ENCODE measurements at places on chromosomes 7 and 10. TPM values are rescaled to one million over a fixed set of nuclear protein-coding genes. Genes with fewer than 3 reads are reported as not detected.
A peak's percentile ranks its signal among the peaks of the same experiment; 100 is the strongest.

The OGDHL gene
- total RNA-seq = 0.05 TPM

The NODAL gene
- total RNA-seq = not detected

The HOXA5 gene
- total RNA-seq = 8.8 TPM

The CTAGE6 gene
- 0.08 TPM for total RNA-seq

The ZNF273 gene
- 3.9 TPM for total RNA-seq

The CABCOCO1 gene
- total RNA-seq = 0.13 TPM

DNA sequence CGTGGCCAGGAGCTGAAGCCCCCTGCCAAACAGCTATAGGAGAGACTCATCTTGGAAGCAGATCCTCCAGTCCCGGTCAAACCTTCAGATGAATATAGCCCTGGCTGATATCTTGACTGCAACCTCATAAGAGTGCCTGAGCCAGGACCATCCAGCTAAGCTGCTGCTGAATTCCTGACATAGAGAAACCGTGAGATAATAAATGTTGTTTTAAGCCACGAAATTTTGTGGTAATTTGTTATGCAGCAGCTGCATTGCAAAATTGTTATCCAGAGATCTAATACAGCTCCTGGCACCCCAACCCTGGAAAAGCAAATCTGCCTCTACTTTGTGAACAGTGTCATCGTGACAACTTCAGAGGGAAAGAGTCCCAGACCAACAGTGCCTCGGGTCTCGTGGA, 119.9 kb downstream of the CREB5 start:
- peak; percentile 33 for DNase-seq

DNA sequence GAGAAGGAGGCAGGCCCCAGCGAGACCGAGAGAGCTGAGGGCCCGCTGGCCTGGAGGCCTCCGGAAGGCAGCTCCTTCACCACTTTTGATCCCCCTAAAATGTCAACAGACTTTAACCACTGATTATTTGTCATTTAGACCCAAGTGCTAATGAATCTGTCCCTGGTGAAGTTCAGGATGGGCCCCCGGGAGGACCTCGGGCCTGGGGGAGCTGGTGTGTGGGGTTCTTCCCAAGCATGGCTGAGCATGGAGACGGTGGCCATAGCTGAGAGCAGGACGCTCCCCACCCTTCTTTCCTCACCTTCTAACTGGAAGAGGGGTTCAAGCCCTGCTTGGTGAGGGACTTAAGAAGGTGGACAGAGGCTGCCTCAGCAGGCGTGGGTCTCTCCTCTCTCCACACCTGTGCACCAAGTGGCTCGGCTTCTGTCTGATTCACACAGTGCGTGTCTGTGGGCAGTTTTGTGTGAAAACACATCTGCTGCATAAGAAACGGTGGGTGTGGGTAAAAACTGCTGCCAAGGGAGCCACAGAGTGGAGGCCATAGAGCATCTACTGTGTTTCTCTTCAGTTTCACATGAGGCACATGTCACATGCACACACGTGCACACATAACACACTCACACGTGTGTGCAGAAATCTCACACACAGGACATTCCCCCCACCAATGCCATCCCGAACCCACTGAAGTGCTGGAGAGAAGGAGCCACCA, 53.5 kb upstream of the VIPR2 start:
- no peak for DNase-seq

- no peak for DNase-seq
These were observed 446.4 kb upstream of the KLF6 start for GRCh38 chr10:4231439-4231838.

GRCh38 chr7:94418851-94419250, 24.2 kb downstream of the COL1A2 start:
- DNase-seq = no peak

- DNase-seq = peak; percentile 23
These were observed 145.4 kb downstream of the NEURL1 start for GRCh38 chr10:103638948-103639347.

DNA sequence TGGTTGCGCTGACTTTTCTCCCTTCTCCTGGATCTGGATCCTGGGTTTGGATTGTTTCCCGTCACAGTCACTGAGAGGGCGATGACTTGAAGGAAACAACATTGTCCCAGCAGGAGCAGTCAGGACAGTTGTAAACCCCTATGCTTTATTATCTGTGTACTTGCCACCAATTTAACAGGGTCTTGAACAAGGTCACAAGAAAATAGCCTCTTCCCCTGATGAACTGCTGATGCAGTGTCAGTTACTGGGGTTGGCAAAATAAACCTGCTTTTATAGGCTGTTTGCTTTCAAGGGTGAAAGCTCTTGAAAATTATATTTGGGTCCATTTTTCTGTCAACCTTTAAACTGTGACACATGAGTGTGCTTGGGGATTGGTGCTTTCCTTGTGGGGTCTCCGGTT, 238.9 kb downstream of the ACTR3B start:
- no peak for DNase-seq

DNA sequence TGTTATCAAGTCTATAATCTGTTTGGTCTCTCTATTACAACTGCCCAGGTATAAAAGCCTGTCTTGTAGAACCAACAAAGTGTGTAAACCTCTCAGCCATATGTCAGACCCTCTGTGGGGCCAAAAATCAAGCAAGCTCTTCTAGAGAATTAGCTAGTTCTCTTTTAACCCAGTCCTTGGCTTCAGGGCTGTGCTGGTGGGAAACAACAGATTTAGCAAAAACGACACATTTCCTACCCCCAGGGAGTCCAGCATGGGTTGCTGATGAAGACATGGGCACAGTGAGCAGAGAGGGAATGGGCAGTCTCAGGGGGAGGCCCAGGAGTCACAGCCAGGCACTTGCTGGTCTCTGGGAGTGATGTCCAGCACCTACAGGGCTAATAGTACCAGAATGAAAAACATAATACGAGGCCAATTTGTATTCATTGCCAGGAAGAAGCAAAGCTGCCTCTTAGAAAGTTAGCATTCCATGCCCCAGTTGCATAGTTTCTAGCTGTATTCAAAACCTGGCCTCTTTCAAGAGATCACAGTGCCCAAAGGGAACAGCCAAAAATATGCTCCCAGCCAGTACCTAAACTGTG, 80.1 kb downstream of the FRMD4A start:
- no peak for DNase-seq

DNA sequence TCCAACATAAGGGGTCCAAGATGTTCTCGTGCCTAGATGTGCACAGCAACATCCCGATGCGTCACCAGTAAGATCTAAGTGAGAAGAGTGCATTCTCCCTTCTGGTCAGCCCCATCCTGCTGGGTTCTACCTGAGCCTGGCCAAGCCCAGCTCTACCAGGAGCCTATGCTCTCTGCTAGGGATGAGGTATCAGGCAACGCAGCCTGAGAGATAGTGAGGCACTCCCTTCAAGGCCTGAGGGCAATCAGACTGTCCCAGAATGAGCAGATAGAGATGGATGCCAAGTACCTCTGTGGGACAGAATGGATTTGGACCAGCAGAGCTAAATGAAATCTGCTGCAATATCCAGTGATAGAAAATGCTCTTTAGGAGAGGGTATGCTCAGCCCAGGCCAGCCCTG, 26.7 kb downstream of the DDC start:
- no peak for DNase-seq

- DNase-seq = peak; percentile 79
These were observed 312.0 kb upstream of the ZMIZ1 start for GRCh38 chr10:78756604-78757343.

DNA sequence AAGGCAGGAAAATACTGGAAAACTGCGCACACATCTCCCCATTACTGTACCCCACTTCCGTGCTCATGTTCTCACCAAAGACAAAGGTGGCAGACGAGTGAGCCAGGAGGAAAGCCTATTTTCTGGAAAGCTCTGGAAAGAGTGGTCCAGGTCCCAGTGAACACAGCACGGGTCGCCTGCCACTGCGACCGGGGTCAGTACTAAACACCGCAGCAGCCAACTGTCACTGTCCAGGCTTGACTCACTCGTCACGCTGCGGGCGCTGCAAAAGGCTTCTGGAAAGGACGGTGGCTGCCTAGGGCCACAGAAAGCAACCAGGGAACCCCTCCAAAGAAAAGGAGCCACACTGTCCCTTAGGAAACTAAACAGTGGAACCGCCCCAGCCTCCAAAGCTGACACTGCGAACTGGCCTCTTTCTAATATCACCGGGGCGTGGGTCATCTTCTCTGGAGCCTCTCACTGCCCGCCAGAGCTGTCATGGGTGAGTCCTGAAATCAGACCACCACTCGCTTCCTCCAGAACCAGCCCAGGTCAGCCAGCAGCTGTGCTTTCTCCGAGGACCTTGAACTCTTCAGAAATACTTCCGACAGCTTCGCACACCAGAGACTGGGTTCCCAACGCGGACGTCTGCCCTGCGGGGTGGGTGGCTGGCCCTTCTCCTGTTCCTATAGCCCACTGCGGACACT, 4.0 kb downstream of the RADIL start:
- no peak for DNase-seq

GRCh38 chr7:121416533-121416932, 20.4 kb upstream of the FAM3C start:
- no peak for DNase-seq

GRCh38 chr10:70578371-70578947, 24.1 kb downstream of the PRF1 start:
- peak; percentile 89 for DNase-seq

DNA sequence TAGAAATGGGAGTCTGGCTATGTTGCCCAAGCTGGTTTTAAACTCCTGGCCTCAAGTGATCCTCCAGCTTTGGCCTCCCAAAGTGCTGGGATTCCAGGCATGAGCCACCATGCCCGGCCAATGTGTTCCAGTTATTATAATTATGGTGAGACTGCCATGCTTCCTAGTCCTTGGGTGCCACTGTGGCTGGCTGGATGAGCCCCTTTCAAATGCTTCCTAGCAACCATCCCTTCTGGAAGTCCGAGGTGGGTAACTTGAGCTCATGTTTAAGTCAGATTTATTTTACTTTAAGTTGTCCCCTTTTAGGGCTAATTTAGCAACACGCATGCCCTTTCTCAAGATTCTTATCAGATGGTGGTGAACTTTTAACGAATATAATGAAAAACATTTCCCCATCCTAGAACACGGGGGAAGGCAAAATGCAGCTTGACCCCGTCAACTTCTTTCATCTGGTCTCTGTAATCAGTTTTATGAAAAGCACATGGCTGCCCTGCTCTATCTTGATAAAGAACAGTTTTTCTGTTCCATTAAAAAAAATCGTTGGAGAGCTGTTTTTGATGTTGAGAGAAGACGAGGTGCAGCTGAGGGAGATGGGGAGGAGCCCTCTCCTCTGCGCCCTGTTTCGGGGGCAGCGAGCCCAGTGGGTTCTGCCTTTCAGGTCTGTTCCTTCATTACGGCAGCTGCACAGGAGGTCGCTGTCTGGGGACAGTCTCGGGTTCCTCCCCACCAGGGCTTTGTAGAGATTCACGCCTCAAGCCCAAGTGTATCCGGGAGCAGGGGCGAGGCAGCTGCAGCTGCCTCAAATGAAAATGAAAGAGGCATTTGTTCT, 61.0 kb upstream of the MKI67 start:
- no peak for DNase-seq

DNA sequence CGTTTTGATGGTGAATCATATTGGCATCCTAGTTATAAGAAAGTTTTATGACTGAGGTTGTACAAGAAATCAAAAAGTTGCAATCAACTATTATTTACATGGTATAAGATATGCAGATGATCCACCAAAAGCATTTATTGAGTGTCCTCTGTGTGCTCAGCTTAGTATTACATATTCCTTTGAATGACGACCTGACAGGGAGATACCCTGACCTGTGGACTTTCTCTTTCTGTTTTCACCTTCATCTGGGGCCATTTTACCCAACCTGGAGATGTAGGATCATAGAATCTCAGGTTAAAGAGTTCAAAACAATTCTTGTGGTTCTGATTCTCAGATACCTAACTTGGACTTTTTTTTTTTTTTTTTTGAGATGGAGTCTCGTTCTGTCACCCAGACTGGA, 269.1 kb upstream of the SORCS1 start:
- no peak for DNase-seq

- no peak for DNase-seq
These were observed 41.1 kb downstream of the RASGEF1A start for GRCh38 chr10:43225787-43226153.

DNA sequence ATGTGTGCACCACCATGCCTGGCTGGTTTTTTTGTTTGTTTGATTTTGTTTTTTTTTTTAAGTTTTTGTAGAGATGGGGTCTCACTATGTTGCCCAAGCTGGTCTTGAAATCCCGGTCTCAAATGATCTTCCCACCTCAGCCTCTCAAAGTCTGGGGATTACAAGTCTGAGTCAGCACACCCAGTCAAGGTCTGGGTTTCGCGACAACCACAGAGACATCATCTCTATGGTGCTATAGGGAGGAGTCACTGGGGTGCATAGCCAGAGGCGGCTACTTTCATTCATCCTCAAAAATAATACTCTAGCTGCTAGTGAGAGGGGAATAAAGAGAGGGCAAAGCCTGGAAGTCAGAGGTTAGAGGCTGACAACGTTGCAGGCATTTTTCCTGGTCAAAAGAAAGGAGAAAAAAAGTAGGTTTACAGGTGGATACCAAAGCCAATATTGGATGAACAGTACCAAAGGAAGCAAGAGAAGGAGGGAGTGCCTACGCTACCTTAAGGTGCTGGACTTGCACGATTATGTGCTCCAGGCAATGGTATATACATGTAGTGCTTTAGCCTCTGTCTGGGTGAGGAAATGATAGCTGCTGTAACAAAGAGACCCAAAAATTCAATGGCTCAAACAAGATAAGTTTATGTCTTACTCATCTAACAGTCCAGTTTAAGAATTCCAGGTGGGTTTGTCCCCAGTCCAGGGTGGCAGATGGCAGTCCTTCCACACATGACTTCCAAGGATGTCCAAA, 178.3 kb downstream of the SKIDA1 start:
- DNase-seq = no peak

DNA sequence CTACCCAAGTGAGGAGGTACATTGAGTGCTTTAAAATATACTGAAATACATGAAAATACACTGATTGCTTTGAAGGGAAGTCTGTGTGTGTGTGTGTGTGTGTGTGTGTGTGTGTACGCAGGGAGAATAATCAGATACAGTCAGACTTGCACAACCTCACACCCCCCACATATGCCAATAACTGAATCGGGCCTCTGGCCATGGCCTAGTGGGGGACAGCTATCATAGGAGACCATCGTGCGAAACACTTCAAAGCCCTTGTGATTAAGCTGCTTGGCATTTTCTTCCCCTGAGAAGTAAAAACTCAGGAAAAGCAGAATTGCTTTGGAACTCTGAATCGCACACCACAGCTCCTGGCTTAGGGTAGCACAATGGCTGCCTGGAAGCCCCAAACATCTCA, 135.1 kb downstream of the C10orf105 start:
- DNase-seq = no peak
